ENCODE measurements at places on chromosomes 12 and 14. TPM values are rescaled to one million over a fixed set of nuclear protein-coding genes. Genes with fewer than 3 reads are reported as not detected.

- DNase-seq: no peak
These were observed 592.2 kb downstream of the NRXN3 start for GRCh38 chr14:78762331-78762730.

- DNase-seq: no peak
These were observed 5.7 kb downstream of the PAWR start for GRCh38 chr12:79685068-79685467.

HSPA2 gene
- total RNA-seq: 1.4 TPM

TMPRSS12 gene
- total RNA-seq: not detected

TAS2R8 gene
- total RNA-seq: not detected

- no peak for DNase-seq
These were observed 36.3 kb downstream of the PTGER2 start for GRCh38 chr14:52350445-52350844.

CALCOCO1 gene
- total RNA-seq: 9.9 TPM

GRCh38 chr12:108914121-108914531, 34.2 kb downstream of the DAO start:
- DNase-seq: no peak

TMEM119 gene
- not detected for total RNA-seq

- no peak for DNase-seq
These were observed 101.6 kb downstream of the TSPAN9 start for GRCh38 chr12:3178671-3179313.

KRT6C gene
- total RNA-seq: not detected

- no peak for DNase-seq
These were observed 53.5 kb downstream of the ADGRD1 start for GRCh38 chr12:131007031-131007739.

- no peak for DNase-seq
These were observed 20.4 kb upstream of the AMIGO2 start for GRCh38 chr12:47100160-47100559.

GRCh38 chr12:57175428-57176138, 28.2 kb upstream of the LRP1-AS start:
- DNase-seq: peak; percentile 31

TEX22 gene
- total RNA-seq: 1.2 TPM

DNA sequence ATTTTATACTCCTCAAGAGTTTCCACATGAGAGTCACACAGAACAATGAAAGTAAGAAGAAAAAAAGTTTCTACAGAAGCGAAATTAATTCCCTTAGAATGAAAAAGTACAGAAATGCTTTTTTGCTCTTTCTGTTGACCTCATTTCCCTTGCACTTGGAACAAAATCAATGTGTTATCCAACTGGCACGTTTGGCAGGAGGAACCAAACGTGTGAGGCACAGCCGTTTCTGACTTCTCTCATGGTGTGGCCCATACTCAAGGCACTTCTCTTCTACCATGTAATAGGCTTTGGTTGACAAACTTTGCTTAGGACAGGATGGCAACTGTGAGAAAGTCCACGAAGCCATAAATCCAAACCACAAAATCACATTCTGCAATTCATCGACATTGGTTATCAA, 297.0 kb downstream of the FUT8 start:
- no peak for DNase-seq

TMEM52B gene
- not detected for total RNA-seq

LRRC9 gene
- not detected for total RNA-seq

FLRT2 gene
- total RNA-seq: not detected

GRCh38 chr12:65930114-65930828, 106.0 kb downstream of the HMGA2 start:
- no peak for DNase-seq

BDKRB1 gene
- not detected for total RNA-seq

- no peak for DNase-seq
These were observed 64.2 kb upstream of the TMCC3 start for GRCh38 chr12:94714378-94715114.

DNA sequence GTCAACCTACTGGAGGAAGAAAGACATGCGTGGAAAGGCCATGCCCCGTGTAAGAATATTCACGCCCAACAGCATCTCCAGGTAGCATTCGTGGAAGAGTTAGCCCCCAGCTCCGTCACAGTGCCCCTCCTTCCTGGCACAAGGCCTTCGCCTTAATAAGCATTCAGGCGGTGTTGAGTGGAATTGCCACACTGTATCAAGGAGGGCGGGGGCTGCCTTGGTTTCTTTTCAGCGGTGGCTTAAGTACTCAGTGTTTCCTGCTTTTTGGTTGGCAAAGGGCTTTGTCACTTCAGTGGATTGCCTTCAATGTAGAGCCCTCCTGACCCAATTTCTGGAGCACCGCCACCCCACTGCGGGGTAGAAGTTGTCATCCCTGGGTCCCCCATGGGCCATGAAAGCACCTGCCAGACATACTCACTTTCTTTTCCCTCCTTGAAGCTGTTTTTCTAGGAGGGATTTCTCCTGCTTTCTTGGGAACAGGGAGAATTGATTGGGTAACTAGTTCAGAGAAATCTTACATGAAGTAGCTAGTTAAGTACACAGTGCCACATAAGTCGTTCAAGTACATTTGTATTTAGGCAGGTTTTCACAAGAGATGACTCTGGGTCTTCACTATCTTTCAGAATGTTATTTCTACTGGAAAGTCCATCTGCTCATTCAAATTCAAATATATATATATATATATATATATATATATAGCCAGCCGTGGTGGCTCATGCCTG, 65.5 kb upstream of the STON2 start:
- DNase-seq: no peak

GRCh38 chr14:68690089-68690958, 102.5 kb downstream of the ZFP36L1 start:
- no peak for DNase-seq

DNA sequence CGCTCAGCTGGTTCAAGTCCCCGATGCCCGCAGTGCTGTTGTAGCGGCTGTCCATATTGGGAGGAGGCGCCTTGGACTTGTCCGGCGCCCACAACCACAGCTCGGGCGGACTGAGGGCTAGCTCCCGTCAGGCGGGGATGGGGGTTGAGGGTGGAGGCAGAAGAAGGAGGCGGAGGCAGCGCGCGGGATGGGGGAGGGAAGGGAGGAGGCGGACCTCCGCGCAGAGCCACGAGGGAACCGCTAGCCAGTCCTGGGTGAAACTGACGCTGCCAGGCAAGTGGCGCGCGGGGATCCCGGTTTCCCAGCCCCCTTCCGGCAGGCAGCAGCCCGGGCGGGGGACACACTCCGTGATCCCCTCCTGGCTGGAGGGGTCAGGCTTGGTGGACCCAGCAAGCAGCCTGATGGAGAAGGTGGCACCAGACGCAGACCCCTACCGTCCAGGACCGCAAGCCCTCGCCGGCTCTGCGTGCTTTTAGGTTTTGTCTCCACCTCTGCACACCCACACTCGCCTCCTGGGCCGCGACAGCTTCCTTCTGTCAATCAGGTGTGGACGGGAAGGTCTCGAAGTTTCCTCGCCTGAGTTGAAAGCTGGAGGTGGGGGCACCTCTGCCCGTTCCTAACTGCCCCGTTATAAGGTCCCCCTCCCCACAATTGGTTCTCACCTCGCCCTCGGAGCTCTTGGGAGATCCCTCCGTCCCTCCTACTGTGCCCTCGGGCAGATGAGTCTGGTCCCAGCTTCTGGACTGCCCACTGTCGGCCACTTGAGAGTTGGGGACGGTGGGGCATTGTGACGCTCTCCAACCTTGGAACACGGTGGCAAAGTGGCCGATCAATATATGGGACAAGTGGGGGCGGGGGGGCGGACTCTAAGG, at the start of gene CPNE8:
Gene CPNE8 (minus strand): TSS at position 112 of the 872 bp plus-strand sequence. CDS start 57 bp downstream, at position 55.
- peak; percentile 16 for DNase-seq

DNA sequence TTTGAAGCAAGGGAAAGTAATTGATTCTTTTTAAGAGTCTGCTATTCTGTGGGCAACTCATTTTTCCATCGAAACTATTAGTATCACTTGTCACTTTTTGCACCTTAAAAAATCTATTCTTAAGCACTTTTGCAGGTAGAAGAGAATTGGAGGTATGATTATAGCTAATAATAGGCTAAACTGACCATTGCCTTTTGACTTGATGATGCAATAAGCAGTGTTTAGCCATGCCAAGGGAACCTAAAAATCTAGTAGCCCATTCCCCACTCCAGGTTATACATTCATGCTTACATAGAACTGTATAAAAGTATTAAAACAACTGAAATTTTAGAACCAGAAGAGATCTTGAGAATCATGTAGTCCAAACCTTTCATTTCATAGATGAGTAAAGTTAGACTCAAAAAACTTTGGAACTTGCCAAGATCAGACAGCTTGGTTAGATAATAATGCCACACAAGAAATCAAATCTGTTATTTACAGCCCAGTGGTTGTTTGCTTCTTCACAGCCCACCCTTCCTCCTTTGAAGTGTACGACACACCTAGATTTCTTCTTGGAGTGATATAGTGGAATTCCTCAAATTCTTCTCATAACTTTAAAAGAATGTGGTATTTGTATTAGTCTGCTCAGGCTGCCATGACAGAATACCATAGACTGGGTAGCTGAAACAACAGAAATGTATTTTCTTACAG, 21.7 kb upstream of the GARIN2 start:
- DNase-seq: no peak

LRRIQ1 gene
- total RNA-seq: not detected

PDZRN4 gene
- not detected for total RNA-seq

- no peak for DNase-seq
These were observed 573 bp upstream of the SUSD6 start for GRCh38 chr14:69610874-69611171.

LRP1 gene
- total RNA-seq: 1.0 TPM

DNA sequence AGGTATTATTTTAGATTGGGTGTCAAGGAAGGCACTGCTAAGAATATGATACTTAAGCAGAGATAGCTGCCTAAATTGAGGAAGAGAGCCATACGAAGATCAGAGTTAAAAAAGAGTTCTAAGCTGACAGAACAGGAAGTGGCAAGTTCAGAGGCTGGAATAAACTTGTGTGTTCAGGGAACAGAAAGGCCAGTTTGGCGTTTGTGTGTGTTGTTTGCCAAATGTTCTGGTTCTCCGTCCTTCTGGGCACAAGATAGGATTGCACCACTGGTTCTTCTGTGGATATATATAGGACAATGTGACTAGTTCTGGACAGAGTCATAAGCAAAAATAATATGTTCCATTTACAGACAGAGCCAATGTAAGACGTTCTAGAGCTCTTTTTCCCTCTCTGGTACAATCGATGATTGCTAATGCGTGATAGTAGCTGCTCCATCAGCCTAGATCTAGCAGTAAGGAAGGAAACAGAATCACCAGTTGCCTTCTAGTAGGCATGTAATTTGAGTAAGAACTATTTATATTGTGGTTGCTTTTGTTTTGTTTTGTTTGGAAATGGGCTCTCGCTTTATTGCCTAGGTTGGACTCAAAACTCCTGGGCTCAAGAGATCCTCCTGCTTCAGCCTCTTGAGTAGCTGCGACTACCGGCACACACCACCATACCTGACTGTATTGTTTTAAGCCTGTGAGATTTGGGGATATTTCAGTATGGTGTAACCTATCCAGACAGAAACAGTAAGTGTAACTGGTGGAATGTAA, 7.4 kb downstream of the BBS10 start:
- DNase-seq: no peak

ATL1 gene
- total RNA-seq: 0.43 TPM

SCNN1A gene
- 0.84 TPM for total RNA-seq

GRCh38 chr12:117000316-117000715, 89.6 kb downstream of the FBXW8 start:
- no peak for DNase-seq

DNA sequence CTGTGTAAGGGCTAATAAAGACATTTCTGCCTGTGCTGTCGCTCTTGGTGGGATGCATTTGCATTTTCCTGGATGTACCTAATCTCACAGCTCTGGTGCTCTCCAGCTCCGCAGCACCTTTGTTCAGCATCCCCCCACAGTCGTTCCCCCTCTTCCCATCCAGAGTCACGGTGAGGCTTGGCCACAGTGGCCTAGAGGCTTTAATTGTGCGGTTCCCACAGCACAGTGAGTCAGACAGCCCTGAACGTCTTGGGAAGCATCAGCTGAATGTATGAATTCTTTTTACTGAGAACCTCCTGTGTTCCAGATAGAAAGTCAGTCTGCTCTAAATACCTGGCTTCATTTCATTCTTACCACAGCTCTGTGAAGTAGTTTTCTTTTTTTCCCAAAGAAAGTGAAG, 28.7 kb downstream of the MLXIP start:
- DNase-seq: no peak

DNA sequence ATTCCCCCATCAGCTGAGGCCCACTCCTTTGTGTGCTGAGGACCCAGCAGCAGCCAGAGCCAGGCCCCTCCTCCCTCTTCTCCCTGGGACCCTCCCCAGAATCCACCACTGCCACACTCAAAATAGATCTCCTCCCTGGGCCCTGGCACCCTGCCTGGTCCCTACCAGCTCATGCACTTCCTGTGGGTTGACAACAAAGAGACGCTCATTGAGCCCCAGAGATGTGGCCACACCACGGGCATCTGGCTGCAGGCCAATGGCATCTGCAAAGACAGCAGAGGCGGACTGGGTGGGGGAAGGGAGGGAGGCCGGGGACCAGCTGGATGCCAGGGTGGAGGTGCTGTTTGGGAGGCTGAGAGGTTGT, 16.0 kb upstream of the ENDOU start:
- peak; percentile 36 for DNase-seq

DNA sequence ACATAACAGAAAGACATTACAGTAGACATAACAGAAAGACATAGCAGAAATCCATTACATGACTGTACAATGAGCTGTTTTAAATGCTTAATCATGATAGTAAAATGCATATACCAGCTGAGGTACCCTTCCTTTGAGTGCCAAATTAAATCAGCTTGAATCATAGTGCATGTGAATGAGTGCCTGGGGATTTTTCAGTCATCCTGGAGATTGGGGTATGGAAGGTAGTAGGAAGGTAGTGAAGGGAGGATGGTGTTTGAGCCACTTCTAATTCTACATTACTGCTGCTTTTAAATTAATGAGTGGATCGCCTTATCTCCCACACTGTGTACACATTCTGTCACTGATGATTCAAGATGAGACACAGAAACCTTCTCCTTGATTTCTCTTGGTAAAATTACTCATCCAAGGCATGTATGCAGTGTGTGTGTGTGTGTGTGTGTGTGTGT, 534.2 kb downstream of the LRFN5 start:
- DNase-seq: no peak

GRCh38 chr12:130878193-130879185, 6.6 kb downstream of the RAN start:
- no peak for DNase-seq

EGLN3 gene
- total RNA-seq: 2.4 TPM

DNA sequence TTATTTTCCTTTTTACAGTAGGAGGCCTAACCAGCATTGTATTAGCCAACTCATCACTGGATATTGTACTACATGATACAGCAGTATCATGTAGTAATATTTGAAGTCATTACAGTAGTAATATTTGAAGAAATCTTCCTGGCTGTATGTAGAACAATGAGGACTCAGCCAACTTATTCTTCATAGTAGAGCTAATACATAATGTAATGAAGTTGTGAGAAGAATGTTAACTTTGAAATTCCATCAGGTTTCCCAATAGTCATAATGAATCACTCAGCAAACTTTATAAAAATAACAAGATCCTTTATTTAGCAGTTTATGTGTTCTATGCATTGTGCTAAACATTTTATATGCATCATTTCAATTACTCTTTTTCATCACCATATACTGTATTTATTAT, 61.8 kb downstream of the LRRK2 start:
- DNase-seq: no peak

DNA sequence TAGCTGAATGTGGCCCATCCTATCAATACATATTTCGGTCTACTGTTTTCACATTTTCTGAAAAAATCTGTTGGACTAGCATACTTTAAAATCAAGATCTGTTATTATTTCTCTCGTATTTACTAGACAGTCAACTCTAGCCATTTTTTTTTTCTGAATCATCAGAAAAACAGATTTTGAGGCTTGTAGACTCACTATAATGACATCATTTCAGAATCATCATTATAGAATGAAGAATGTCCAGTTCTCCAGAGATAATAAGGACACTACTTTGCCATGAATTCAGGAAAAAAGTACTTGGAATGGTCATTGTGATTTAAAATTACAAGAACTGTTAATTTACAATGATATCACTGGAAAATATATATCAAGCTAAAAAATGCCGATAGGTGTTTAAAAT, 589.8 kb downstream of the KCNH5 start:
- DNase-seq: no peak

All from activated T-cell treated with anti-CD3 and anti-CD28 coated beads, Interleukin-2, amount 50 U/mL, for 4 hours (primary cell).